Muscle of leg (tissue), 16 donors: ENCODE measurements at places on chromosomes 1 and 21. TPM values are rescaled to one million over a fixed set of nuclear protein-coding genes. Genes with fewer than 3 reads are reported as not detected.

Gene KRTAP13-2
- total RNA-seq: not detected

- no peak overlapping the region for H3K4me3 ChIP-seq
- peak; percentile 83 for DNase-seq
- H3K27ac ChIP-seq: peak overlapping the region; percentile 60
- peaks cover 18% of the 10 kb centered on the region for H3K4me1 ChIP-seq
Measured at GRCh38 chr1:182317611-182318161, 73.9 kb downstream of the GLUL start.

DNA sequence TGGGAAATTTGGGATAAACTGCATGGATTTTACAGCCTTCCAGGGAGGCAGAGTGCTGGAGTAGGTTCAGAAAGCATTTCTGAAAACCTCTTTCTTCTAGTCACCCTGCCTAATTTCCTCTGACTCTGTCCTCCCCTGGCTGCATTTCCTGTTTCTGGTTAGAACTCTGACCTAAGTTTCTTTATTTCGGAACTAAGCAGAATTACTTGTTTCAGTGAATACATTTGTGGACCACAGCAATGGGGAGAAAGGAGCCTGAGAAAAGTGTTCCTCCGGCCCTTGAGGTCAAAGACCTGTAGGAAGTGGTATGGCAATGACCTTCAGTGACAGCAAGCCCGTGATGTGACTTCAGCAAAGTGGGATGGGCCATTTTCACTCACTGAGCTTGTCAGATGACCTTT is 173.4 kb upstream of the RUNX1 start:
- no peak overlapping the region for H3K27ac ChIP-seq
- no peaks in the 10 kb centered on the region for H3K27me3 ChIP-seq
- peak; percentile 50 for DNase-seq
- H3K36me3 ChIP-seq: no peaks in the 10 kb centered on the region
- no peak overlapping the region for H3K4me3 ChIP-seq

GRCh38 chr21:41682719-41683179 is 84.1 kb downstream of the RIPK4 start:
- H3K36me3 ChIP-seq: no peaks in the 10 kb centered on the region
- H3K27ac ChIP-seq: no peak overlapping the region
- peaks cover 2% of the 10 kb centered on the region for H3K27me3 ChIP-seq
- DNase-seq: no peak
- H3K4me3 ChIP-seq: no peak overlapping the region
- H3K4me1 ChIP-seq: peaks cover 33% of the 10 kb centered on the region
